ENCODE measurements at places on chromosomes 3 and 15. TPM values are rescaled to one million over a fixed set of nuclear protein-coding genes. Genes with fewer than 3 reads are reported as not detected.

Gene STAC
- total RNA-seq: 7.7 TPM

Gene CALML4
- 1.1 TPM for total RNA-seq

Gene SERPINI1
- total RNA-seq: 1.4 TPM

Gene ANKRD63
- total RNA-seq: not detected

Gene ARPIN
- total RNA-seq: 12.2 TPM

Gene STRIT1
- total RNA-seq: not detected

Gene GAP43
- 0.50 TPM for total RNA-seq

Gene ATRIP
- total RNA-seq: 13.4 TPM

Gene PDCD7
- 22.7 TPM for total RNA-seq

Gene MLF1
- total RNA-seq: 11.2 TPM

Gene CAND2
- 6.4 TPM for total RNA-seq

Gene SNTN
- not detected for total RNA-seq

Gene SAMMSON
- total RNA-seq: 0.25 TPM

Gene CIAO2A
- 79.6 TPM for total RNA-seq

Gene CFAP20DC
- 2.9 TPM for total RNA-seq

Gene ACTC1
- total RNA-seq: not detected

Gene SLC15A2
- 0.11 TPM for total RNA-seq

Gene BSN
- total RNA-seq: under 0.01 TPM

Gene ZKSCAN7
- 7.4 TPM for total RNA-seq

Gene RASGRP1
- total RNA-seq: 0.22 TPM

All from uterine smooth muscle cell (primary cell).